GM23248 (cell line): ENCODE measurements at places on chromosomes 6 and 20.
A peak's percentile ranks its signal among the peaks of the same experiment; 100 is the strongest.

GRCh38 chr6:149468179-149468578 lies 16.6 kb downstream of the ZC3H12D start:
- no peak for DNase-seq

GRCh38 chr20:31845300-31845863 lies at the start of gene FOXS1:
FOXS1 (minus strand) TSS chr20:31845604; CDS start chr20:31845542, 62 bp downstream.
- no peak for DNase-seq

DNA sequence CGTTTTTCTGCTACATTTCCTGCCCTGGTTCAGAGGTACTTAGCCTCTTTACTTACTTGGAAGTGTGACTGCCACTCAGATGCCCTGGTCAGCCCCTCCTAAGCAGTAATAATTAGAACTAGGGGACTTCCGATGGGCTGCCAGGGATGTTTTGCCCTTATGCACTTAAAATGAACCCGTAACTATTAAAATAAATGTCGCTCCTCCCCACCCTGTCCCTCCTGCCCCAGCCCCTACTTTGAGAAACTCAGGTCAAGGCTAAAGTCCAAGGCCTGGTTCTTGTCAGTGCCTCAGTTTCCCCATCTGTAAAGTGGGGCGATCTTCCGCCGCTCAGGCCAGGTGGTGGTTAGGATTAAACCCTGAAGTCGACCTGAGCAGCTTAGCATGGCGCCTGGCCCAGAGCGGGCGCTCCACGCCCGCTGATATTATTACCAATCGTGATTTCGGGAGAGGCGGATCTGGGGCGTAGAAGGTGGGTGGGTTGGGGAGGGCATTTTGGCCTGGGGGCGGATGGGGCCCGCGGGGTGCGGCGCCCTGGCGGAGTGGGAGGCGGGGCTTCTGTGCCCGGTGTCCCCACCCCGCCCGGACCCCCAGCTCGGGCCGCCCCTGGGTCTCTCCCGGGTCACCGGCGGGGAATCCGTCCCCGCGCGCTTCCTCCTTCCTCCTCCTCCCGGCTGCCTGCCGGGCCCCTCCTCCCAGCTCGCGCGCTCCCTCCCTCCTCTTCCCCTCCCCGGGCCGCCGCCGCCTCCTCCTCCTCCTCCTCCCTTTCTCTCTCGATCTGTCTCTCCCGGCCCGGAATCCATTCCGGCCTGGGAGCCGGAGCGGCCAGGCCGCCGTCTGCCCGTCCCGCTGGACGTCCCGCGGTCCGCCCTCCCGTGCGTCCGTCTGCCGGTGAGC lies at the start of gene SRC:
SRC (plus strand) TSS at position 802 of the 897 bp plus-strand sequence. CDS start 38,014 bp downstream, outside the sequence.
- DNase-seq = peak; percentile 83

GRCh38 chr6:170376386-170377043 lies 70.0 kb downstream of the FAM120B start:
- no peak for DNase-seq

GRCh38 chr20:2125474-2126112 lies 24.0 kb downstream of the STK35 start:
- DNase-seq = no peak

DNA sequence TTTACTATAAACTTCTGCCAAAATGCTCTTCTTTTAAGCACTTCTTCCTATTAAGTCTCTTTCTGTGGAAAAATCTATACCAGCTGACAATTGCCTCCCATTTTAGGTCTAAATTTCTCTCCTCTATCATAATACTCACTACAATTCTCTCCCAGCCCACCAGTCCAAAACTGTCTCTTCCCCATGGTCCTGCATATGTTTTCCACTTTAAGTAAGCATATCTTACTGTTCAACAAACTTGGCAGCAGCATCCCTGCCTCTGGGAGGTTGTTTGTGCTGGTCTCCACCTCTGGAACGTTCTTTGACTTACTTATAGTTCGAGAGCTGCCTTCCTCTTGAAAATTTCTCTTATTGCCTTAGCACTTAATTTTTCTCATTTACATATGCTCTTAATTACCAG lies 180.5 kb downstream of the COL12A1 start:
- DNase-seq = no peak

GRCh38 chr6:6230286-6230685 lies 90.2 kb downstream of the F13A1 start:
- DNase-seq = no peak

DNA sequence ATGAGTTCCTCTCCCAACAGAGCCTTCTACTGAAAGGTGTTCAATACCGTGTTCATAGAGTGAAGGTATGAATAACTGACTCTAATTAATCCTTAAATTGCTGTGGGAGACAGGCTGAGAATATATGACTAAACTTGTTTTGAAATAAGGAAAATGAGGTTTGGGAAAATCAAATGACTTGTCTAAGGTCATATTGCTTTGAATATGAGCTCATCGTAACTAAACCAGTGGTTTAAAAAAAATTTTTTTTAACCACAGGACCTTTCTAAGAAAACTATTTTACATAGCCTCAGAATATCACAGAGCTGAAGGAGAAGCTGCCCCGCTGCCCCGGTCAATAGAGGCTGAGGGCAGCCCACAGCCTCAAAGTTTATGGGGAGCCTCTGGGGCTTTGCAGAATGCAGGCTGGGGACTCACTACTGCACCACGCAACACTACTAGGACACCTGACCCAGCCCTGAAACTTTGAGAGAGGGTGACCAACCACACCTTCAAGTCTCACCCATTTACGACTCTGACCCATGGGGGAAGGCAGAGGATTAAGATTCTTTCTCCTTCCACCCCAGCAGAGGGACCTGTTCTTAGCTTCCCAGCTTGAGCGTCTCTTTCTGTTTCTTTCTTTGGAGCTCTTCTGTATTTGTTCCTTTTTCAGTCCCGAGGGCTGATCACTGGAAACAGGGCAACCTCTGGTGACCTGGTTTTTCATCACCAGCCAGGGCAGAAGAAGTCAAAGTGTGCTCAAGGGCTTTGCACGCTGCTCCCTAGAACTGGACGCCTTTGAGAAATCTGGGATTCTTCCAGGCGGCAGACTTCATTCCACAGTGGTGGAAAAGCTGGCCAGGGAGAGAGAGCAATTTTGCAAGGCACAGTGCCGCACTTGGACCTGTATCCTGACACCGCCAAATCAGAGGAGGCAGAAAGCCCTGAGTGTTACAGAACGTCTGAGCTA lies 220.2 kb downstream of the ATXN1 start:
- DNase-seq = no peak

DNA sequence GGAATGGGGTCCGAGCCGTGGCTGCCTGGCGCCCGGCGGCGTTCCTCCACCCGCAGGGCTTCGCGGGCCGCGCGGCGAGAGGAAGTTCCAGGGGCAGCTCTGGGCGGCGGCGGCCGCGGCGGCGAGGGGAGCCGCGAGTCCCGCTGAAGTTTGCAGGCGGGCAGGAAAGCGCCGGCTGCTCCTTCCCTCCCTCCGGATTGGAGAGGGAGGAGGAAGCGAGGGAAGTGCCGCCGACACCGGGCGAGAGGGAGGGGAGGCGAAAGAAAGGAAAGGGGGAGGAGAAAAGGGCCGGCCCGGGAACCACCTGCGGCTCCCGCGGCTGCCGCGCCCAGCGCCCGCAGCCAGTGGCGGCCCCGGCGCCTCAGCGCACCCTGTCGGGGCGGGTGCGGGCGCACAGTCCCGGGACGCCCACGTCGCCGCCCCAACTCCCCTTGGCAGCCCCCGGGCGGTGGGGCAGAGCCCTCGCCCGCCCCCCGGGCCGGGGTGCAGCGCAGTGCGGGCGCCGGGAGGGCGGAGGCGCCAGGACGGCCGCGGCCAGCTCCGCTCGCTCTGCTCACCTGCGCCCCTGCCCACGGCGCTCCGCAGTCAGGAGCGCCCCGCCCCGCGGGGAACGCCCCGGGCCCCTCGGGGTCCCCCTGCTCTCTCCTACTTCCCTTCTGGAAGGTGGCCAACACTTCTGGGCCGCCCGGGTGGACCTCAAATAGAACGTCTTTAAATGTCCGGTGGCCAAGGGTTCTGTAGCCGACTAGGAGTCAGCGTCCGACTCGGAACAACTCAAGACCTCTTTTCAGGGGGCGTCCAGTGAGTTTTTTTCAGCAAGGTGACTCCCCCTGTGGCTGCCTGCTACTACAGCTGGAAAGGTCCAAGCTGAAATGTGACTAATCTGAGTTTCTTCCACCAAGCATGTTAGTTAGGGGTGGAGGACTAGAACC lies 80.3 kb upstream of the CCDC28A start:
- peak; percentile 62 for DNase-seq

DNA sequence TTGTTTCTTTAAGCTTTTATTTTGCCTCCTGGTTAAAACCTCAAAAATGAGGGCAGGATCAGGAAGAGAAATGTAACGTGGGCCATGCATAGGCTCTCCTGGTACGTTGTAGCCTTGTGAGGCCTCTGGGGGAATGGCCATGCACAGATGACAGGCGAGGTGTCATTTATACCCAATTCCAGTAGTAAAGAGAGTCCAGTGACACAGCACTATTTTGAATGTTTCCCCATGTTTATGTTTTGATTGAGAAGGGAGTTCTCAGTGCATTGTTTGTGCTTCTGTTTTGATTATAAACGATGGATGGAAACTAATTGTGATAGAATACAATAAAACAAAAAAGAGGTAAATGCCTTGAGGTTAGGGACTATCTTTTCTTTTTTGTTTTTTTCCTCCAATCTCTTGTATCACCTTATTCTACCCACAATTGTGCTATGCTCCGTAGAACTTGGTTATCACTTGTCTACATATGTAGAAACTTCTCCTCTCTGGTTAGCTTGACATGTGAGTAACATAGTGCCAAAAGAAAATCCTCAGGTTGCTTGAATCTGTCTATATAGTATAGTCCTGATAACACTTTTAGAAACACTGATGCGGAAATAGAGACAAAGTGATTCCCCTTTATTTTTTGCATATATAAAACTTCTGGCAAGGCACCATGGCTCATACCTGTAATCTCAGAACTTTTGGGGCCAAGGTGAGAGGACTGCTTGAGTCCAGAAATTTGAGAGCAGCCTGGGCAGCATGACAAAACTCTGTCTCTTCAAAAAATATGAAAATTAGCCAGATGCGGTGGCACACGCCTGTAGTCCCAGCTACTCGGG lies 6.9 kb upstream of the SMIM28 start:
- DNase-seq = no peak

- DNase-seq = peak; percentile 79
Measured at GRCh38 chr6:87350516-87350915, 5.9 kb downstream of the C6orf163 start.

GRCh38 chr20:35606127-35606526 lies 9.5 kb upstream of the SPAG4 start:
- no peak for DNase-seq

GRCh38 chr6:34489207-34489805 lies 23.4 kb downstream of the PACSIN1 start:
- no peak for DNase-seq

GRCh38 chr6:42341771-42342553 lies 109.8 kb downstream of the TRERF1 start:
- DNase-seq = no peak

- no peak for DNase-seq
Measured at GRCh38 chr6:89951574-89952104, 57.4 kb downstream of the GJA10 start.

DNA sequence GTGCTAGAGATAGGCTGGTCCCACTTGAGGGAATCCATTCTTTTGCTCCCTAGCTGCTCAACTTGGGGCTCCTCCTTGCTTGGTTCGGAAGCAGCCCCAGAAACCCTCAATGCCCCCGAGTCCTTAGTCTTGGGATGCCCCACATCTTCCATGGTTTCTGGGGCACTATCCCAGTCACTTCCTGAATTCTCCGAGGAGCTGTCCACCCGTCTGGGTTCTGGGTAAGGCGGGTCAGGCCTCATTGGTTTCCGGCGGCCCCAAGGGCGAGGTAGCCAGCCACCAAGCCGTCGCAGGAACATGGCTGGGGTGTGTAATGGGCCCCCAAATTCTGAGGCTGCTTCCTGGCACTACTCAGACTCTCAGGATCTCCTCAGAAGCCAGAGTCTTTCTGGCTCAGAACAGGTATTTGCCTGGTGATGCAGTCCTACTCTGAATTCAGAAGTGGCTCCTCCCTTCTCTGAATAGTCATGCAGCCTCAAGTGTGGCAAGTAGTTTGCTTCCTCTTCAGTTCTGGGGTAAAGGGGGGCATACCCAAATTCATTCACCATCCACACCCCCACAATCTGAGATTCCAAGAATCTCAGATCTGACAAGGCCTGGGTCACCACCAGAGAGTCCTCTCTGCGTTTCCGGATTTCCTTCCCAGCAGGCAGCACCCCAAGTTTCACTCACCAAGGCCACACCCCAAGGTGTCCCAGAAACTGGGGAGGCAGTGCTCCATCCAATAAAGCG lies 763 bp downstream of the C6orf47 start:
- peak; percentile 64 for DNase-seq

DNA sequence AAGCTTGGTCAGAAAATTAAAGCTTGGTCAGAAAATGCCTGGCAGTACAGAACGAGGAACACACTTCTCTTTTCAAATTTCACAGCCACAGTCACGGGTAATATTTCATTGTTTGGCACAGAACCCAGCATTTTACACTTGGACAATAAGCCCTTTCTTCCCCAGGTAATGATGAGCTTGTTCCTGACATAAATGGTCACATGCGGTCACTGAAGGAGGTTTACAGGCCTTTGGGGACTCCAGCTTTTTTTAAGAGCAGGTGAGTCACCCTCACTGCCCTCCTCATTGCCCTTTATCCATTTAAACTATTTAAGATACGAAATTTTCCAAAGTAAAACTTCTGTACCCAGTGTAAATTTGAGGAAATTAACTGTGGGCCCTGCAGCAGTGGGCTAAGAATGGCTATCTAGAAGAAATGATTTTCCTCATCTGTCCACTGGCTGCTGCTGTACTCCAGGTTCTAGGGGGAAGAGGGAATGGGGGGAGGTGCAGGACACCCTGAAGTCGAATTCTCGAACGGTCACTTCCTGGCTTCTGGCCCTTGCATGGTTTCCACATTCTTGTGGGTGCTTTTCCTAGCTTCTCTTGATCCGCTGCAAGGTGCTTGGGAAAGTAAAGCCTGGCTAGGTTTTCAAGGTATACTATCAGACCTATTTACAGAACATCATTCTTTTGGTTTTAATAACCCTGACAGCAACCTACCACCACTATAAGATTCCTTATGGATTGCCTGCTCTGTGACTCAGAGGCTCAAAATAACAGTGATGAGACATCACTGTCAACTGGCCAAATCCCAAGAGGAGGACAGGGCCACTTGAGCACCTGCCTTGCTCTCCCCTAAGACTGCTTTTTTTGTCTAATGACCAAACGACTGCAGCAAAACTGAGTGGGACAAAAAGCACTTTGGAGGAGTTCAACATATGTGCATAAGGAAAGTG lies 75.8 kb downstream of the PREP start:
- peak; percentile 81 for DNase-seq
